ENCODE measurements at places on chromosomes 7 and 10.
A peak's percentile ranks its signal among the peaks of the same experiment; 100 is the strongest.

GRCh38 chr7:47627580-47628283 is 45.8 kb upstream of the TNS3 start:
- DNase-seq = no peak
- H3K36me3 ChIP-seq = no peaks in the 10 kb centered on the region
- no peaks in the 10 kb centered on the region for H3K27me3 ChIP-seq
- H3K4me3 ChIP-seq = no peak overlapping the region
- H3K27ac ChIP-seq = no peak overlapping the region

GRCh38 chr7:22127835-22128527 is 182.3 kb upstream of the CDCA7L start:
- no peak overlapping the region for H3K4me3 ChIP-seq
- H3K27ac ChIP-seq = no peak overlapping the region
- no peaks in the 10 kb centered on the region for H3K36me3 ChIP-seq
- DNase-seq = no peak

DNA sequence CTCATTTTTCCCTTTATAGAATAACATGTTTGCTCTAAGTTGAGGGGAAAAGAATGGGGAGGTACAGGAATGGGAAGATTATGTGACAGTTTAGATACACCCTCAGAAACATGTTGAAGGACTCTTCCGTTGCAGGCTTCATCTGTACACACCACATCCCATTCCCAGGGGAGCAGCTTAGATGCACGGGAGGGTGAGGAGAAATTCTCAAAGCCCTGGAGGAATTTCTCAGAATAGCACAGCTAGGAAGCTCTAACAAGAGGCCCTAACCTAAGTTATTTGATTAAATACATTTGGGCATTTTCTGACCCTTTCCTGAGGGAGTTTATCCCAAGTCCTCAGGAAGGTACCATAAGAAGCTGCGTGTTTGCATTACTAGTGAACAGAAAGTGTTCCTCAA is 660.2 kb upstream of the IGFBP3 start:
- H3K4me3 ChIP-seq = peak overlapping the region; percentile 10
- peak overlapping the region; percentile 88 for H3K27ac ChIP-seq
- H3K27me3 ChIP-seq = no peaks in the 10 kb centered on the region
- DNase-seq = no peak

GRCh38 chr7:17230099-17230807 is 68.2 kb upstream of the AHR start:
- no peak overlapping the region for H3K4me3 ChIP-seq
- no peaks in the 10 kb centered on the region for H3K36me3 ChIP-seq
- H3K27me3 ChIP-seq = no peaks in the 10 kb centered on the region
- H3K4me1 ChIP-seq = peaks cover 48% of the 10 kb centered on the region

DNA sequence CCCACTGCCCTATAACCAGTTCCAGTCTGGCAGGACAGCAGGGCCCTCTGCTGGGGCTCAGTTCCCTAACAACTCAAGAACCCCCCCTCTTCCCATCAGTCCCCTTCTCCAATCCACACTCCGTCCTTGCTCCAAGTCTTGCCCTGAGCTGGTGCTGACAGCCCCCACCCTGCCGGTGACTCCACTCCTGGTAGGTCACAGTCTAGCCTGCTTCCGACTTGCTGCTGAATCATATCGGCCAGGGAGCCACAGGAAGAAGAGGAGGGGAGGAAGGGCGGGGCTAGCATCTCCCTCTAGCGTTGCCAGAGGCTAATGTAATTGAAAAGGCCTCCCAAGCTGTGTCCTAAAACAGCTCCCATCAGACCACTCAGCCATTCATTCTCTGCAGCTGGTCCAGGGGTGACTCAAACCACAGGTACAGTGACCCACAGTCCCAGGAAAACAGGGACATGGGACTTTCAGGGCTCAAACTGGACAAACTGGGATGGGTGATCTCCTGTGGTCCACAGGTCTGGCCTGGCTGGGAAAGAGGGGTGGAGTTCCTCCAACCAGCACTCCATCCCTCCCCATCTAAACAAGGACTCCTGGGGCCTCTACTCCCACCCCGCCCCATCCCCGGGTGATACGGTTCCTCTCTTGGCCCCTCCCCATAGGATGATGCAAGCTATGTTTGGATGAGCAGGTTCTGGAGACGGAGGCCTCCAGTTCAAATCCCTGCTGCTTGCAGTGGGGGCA is 158.8 kb downstream of the SH3PXD2A start:
- peak overlapping the region; percentile 14 for H3K27ac ChIP-seq
- H3K4me1 ChIP-seq = peaks cover 24% of the 10 kb centered on the region
- no peak for DNase-seq
- H3K27me3 ChIP-seq = peaks cover 6% of the 10 kb centered on the region
- H3K36me3 ChIP-seq = no peaks in the 10 kb centered on the region

- H3K27ac ChIP-seq = no peak overlapping the region
- no peak for DNase-seq
- H3K4me1 ChIP-seq = no peaks in the 10 kb centered on the region
- H3K36me3 ChIP-seq = peaks cover 50% of the 10 kb centered on the region
- H3K27me3 ChIP-seq = no peaks in the 10 kb centered on the region
These were observed 25.5 kb downstream of the NCOA4 start for GRCh38 chr10:46004963-46005362.

DNA sequence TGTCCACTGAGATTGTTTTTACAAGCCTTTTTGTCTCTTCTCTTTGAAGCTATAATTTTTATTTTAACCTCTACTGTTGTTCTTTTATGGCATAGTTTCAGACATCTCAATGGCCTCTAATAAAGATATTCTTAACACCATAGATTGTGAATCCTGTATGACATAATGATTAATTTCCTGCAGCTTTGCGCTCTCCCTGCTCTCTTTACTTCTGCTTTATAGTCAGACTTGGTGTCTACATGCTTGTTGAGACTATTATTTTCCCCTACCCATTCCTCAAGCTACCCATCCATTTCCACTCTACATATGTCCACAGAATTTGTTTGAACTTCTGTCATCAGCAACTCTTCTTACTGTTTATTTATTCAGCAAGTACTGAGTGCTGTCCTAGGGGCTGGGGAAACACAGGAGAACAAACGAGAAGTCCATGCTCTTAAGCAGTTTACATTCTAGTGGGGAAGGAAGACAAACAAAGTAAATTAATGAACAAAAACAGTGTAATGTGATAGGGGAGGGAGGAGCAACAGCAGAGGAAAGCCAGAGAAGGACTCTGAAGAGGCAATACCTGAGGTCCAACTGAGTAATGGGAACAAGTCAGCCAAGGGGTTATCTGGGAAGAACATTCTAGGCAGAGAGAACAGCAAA is 110.1 kb downstream of the CDK14 start:
- no peak overlapping the region for H3K4me3 ChIP-seq
- no peak for DNase-seq
- H3K4me1 ChIP-seq = peaks cover 69% of the 10 kb centered on the region
- H3K27me3 ChIP-seq = no peaks in the 10 kb centered on the region

DNA sequence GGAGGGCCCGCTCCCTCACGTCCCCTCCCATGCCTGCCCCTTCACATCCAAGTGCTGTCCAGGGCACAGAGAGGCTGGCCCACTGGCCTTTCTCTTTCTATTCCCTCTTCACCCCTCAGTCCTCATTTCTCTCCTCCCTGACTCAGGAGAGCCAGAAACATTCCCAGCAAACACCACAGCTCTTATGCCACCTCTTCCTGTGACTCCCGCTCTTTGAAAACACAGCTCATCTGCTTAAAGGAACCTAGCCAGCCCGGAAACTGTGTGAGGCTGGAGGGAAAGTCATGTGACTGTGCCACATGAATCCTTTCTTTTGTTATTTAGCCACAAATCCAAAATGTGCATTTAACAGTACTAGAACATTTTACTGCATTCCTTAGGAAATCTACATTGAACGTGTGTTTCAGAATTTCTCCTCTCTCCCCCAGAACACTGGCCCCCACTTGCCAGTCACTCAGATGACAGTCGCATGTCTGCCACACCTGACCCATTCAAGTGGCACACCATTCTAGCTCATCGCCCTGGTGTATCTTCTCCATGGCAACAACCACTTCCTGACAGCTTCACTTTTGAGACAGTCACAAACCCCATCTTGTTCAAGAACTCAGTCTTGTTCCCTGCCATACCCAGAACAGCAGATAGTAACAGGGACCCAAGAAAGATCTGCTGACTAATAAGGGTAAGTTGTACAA is 42.8 kb downstream of the GRB10 start:
- no peak for DNase-seq
- H3K27ac ChIP-seq = peak overlapping the region; percentile 3
- H3K4me3 ChIP-seq = no peak overlapping the region
- peaks cover 3% of the 10 kb centered on the region for H3K36me3 ChIP-seq
- peaks cover 30% of the 10 kb centered on the region for H3K4me1 ChIP-seq

- H3K27me3 ChIP-seq = peaks cover 4% of the 10 kb centered on the region
- no peak overlapping the region for H3K27ac ChIP-seq
- H3K4me1 ChIP-seq = peaks cover 17% of the 10 kb centered on the region
- no peaks in the 10 kb centered on the region for H3K36me3 ChIP-seq
These were observed 93.0 kb upstream of the SLC25A13 start for GRCh38 chr7:96414931-96415292.

- peaks cover 10% of the 10 kb centered on the region for H3K36me3 ChIP-seq
- no peak overlapping the region for H3K4me3 ChIP-seq
- DNase-seq = no peak
These were observed 81.3 kb downstream of the ZFAND4 start for GRCh38 chr10:45591280-45591679.

GRCh38 chr7:16564909-16565426 is 38.3 kb downstream of the LRRC72 start:
- no peak overlapping the region for H3K4me3 ChIP-seq
- no peak overlapping the region for H3K27ac ChIP-seq
- H3K4me1 ChIP-seq = peaks cover 15% of the 10 kb centered on the region

DNA sequence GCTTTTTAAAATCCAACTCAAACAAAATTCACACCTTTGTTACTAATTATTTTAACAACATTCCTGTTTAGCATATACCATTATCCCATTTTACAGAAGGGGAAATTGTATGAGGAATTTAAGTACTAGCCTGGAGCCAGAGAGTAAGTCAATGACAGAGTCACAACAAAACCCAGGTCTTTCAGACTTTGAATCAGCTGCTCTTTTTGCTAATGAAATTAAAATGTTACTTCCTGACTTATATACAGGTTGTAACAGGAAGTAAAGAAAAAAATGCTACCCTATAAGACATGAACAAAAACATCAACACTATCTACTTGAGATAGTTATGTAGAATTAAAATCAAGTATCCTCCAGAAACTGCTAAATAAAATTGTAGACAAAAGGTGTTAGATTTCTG is 82.6 kb upstream of the ASAH2 start:
- H3K4me3 ChIP-seq = no peak overlapping the region
- no peaks in the 10 kb centered on the region for H3K4me1 ChIP-seq
- H3K27ac ChIP-seq = no peak overlapping the region
- DNase-seq = no peak

DNA sequence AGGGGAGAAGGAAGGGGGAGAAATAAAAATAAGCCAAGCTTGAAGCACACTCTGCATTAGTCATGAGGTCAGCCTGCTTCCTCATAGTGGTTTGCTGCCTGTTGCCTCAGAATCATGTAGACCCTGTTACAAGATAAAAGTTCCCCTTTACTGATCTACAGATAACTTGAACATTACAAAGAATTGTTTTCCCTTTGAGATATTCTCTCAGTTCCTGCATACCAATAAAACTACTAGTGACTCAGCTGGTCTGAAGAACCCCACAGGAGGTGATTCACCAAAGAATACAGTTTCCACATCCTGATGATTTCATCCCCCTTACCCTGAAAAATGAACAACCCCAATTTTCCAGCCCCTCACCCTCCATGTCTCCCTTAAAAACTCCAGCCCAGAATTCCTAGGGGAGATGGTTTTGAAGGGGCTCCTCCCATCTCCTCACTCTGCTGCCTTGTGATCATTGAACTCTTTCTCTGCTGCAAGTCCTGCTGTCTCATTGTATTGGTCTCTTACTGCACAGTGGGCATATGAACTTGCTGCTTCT is 31.5 kb upstream of the NRP1 start:
- no peak for DNase-seq
- no peaks in the 10 kb centered on the region for H3K4me1 ChIP-seq
- H3K27ac ChIP-seq = peak overlapping the region; percentile 27
- H3K27me3 ChIP-seq = no peaks in the 10 kb centered on the region
- no peaks in the 10 kb centered on the region for H3K36me3 ChIP-seq

- H3K36me3 ChIP-seq = no peaks in the 10 kb centered on the region
- H3K27me3 ChIP-seq = peaks cover 35% of the 10 kb centered on the region
- H3K27ac ChIP-seq = no peak overlapping the region
These were observed 4.6 kb downstream of the STEAP2 start for GRCh38 chr7:90216080-90216674.

GRCh38 chr7:106914018-106914607 is 49.0 kb downstream of the PIK3CG start:
- H3K27me3 ChIP-seq = peaks cover 8% of the 10 kb centered on the region
- no peak overlapping the region for H3K27ac ChIP-seq
- no peaks in the 10 kb centered on the region for H3K36me3 ChIP-seq

DNA sequence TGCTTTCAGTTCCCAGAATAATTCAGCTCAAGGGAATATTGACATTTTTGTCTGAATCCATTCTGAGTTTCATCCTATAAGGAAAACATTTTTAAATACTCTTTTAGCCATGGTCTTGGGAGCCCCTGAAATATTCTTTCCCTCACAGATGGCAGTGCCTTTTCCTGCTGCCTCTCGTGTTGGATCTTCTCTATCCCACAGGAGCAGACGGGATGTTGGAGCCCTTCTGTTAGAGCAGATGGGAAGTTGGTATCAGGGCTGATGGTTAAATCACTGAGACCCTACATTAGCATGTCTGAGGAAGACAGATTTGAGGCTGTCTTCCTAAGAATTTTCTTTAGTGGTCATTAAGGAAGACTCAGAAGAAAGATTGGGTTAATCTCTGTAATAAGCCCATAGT is 737.8 kb downstream of the LRMDA start:
- no peaks in the 10 kb centered on the region for H3K4me1 ChIP-seq
- DNase-seq = no peak
- H3K27me3 ChIP-seq = peaks cover 48% of the 10 kb centered on the region
- H3K4me3 ChIP-seq = no peak overlapping the region
- H3K36me3 ChIP-seq = peaks cover 4% of the 10 kb centered on the region

DNA sequence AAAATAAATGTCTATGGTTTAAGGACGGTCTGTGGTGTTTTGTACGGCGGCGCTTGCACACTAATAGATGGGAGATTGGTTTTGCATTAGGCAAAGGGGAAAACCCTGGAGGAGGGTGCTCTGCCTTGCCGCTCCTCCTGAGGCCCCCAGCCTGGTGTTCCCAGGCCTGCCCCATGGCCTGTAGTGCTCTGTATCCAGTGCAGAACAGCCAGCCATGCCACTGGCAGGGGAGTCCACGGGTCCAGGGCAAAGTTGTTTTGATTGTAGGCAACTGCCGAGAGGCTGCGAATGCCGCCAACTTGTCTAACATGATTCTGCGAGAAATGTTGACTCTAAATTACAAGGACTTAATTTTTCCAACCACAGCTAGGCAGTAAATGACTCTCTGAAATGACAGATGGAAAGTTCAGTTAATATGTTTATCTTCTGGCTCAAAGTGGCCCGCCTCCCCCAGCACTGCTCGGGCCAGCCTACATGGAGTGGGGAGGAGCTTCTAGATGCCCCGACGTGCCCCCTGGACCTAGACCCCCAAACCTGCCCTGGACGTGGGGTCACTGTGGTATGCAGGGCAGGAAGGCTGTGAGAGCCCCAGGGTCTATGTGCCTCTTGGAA is 104.6 kb upstream of the GDF10 start:
- no peak overlapping the region for H3K27ac ChIP-seq
- H3K27me3 ChIP-seq = peaks cover 11% of the 10 kb centered on the region
- no peaks in the 10 kb centered on the region for H3K4me1 ChIP-seq
- no peak for DNase-seq
- H3K36me3 ChIP-seq = no peaks in the 10 kb centered on the region

- no peaks in the 10 kb centered on the region for H3K27me3 ChIP-seq
- no peaks in the 10 kb centered on the region for H3K36me3 ChIP-seq
- no peak overlapping the region for H3K4me3 ChIP-seq
- no peak overlapping the region for H3K27ac ChIP-seq
- no peaks in the 10 kb centered on the region for H3K4me1 ChIP-seq
- no peak for DNase-seq
These were observed 200.9 kb downstream of the GRID1 start for GRCh38 chr10:86165666-86166065.

Measured in osteocyte (in vitro differentiated cells).